Calu3 (cell line): ENCODE measurements at places on chromosomes 5 and 9. TPM values are rescaled to one million over a fixed set of nuclear protein-coding genes. Genes with fewer than 3 reads are reported as not detected.

- DNase-seq, result no peak
These were observed 16.4 kb downstream of the SLCO4C1 start for GRCh38 chr5:102279711-102280110.

DNA sequence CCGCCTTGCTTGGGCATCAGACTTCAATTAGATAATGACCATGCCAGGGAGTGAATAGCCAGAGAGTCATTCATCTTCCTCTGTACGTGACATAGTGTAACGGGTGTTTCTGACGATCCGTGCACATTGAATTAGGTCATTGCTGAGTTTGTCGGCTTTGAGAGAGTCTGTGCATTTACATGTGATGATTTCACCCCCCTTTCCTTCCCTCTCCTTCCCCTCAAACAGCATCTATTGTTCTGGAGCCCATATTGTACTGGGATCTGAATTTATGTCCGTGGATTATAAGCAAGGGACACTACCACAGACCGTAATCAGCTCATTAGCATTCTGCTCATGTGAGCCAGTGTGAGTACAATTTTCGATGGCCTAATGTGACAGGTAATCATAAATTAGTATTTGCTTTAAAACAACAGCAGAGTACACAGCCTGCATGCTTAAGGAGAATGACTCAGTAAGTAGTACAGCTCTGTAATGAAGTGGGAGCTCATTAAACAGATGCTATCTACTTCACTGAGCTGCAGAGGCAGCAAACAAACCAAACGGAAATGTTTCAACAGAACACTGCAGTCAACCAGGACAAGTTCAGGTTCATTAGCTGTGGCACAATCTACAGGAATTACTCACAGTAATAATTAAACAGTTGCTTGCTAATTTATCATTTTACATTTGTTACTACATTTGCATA is 302.1 kb downstream of the CSNK1G3 start:
- no peak for DNase-seq

- DNase-seq, result no peak
These were observed 127.7 kb downstream of the ZDHHC21 start for GRCh38 chr9:14565352-14566016.

DNA sequence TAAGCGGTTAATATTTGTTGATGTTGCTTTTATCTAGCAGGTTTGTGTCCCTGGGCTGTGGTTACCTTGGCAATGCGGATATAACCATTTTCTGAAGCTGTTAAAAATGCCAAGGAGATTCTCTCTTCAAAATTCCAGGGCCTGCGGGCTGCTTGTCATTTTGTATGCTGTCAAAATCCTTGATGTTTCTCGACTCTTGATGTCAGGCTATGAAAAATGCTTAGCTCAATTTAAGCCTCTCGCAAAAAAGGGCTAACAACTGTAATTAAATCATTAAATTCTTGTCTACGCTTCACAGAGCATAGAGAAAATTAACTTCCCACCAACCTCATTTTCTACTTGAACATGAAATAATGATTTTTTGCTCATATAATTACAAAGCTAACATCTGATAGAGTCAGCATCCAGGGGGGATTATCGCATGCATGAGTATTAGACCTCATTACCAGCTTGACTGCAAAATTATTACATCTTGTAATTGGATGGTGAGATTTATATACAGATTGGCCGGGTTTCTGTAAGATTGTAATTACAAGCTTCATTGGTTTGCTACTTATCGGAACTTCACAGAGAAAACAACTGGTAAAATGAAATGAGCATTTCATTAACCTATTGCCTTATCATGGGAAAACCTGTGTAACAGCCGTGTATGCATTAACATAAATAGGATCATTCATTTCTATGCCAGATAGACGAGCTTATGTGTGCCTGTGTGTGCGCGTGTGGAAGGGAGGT is 83.1 kb upstream of the IRX1 start:
- no peak for DNase-seq

- DNase-seq, result peak; percentile 7
These were observed 28.0 kb downstream of the MARCHF3 start for GRCh38 chr5:127002390-127002789.

GRCh38 chr9:14314929-14315874 is 1.3 kb upstream of the NFIB start:
- peak; percentile 92 for DNase-seq

DNA sequence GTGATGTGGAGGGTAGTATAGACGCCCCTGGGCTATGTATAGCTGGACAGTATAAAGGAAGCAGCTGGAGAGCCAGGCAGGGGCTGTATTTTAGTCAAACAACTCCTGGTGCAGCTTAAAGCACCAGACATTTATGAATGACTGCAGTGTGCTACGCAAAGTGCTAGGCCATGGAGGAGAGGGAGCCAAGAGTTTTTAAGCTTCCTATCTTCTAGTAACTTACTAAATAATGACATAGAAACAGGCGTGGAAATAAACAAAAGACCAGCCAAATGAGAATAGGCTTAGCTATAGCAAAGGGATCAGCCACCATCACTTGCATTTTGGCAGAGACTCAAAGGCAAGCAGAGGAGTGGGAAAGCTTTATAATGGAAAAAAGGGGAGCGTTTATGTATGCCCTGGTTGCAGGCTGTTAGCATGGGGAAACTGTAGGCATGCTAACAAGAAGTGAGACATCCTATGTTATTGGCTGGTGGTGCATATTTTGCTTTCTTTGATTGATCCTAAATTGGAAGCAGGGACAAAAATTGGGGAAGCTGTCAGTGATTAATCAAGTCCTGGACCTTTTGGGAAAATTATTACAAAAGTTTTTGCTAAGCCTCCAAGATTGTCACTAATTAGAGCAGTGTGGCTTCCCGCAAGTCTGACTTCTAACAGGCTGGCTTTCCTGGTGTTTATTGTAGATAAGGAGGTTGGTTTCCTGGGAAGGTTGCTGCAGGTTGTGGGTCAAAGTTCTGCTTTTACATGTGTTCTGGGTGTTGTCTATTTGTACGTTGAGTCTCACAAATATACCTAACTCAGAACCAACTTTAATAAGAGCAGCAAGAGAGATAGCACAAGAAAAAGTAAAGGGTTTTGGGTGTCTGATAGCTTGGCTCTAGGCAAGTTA is 46.6 kb downstream of the RAB3C start:
- no peak for DNase-seq

DNA sequence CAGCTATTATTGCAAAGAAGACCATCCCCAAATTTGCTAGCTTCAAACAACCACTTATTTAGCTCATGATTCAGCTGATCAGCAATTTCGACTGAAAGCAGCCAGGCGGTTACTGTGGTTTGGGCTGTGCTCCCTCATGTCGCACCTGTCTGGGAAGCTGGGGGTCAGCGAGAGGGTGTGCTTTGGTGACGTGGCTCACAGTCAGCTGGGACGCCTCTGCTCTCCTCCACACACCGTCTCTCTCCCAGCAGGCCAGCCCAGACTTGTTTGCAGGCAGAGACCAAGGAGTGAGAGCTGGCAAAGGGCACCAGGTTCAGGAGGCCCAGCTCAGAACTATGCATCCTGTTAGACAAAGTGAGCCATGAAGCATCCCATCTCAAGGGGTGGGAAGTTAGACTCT is 140.9 kb downstream of the SYK start:
- DNase-seq, result no peak

DNA sequence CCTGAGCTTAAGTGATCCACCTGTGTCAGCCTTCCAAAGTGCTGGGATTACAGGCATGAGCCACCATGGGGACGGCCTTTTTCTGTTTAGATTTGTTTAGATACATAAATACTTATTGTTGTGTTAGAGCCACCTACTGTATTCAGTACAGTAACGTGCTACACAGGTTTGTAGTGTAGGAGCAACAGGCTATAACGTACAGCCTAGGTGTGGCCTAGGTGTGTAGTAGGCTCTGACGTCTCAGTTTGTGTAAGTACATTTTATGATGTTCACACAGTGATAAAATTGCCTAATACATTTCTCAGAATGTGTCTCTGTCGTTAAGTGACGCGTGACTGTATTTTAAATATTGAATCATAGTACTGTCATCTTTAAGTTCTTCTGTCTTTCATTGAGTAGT is 84.1 kb downstream of the MELK start:
- no peak for DNase-seq

GRCh38 chr5:150077060-150077459 is 9.3 kb downstream of the CSF1R start:
- DNase-seq, result no peak

GRCh38 chr9:114676901-114677300 is 5.1 kb downstream of the TEX48 start:
- no peak for DNase-seq

- DNase-seq, result no peak
These were observed 2.0 kb upstream of the CXXC5 start for GRCh38 chr5:139646111-139646510.

DNA sequence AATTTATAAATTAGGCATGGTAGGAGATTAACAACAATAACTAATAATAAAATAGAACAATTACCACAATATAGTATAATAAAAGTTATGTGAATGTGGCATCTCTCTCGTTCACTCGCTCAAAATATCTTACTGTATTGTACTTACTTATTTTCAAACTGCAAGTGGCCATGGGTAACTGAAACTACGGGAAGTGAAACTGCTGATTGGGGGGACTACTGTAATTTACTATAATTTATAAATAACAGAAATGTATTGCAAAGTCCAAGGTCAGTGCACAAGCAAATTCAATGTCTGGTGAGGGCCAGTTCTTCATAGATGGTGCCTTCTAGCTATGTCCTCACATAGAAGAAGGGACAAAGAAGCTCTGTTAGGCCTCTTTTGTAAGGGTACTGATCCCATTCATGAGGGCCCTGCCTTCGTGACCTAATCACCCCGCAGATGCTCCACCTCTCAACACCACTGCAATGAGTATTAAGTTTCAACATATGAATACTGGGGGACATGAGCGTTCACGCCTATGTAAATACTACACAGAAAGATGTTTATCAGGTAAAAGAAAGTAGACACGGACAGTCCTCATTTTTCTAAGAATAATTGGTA is 39.0 kb downstream of the KCNIP1 start:
- no peak for DNase-seq

- DNase-seq, result no peak
These were observed 528.9 kb upstream of the MEF2C start for GRCh38 chr5:89411891-89412290.

- DNase-seq, result no peak
These were observed 131.5 kb upstream of the GRHPR start for GRCh38 chr9:37290940-37291485.

- DNase-seq, result no peak
These were observed 106.7 kb upstream of the IER5L start for GRCh38 chr9:129284607-129285291.

GRCh38 chr5:137760719-137761516 is 6.8 kb upstream of the HNRNPA0 start:
- peak; percentile 41 for DNase-seq

DNA sequence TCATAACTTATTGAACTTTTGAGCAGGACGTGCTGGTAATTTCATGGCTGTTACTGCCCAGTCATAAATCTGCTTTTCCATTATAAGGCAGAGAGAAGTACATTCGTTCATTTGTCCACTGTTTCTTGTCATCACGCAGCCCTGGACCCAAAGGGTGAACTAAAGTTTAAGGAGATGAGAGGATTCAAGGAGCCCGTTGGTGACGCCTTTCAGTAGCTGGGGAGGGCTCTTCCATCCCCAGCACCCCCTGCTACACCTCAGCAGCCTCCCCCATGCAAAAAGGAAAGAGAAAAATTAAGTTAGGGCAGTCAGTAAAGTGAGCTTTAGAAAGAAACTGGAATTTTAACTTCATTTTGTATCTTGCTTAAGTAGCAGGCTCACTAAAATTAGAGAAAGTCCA is 2.9 kb downstream of the FOXE1 start:
- DNase-seq, result no peak

DNA sequence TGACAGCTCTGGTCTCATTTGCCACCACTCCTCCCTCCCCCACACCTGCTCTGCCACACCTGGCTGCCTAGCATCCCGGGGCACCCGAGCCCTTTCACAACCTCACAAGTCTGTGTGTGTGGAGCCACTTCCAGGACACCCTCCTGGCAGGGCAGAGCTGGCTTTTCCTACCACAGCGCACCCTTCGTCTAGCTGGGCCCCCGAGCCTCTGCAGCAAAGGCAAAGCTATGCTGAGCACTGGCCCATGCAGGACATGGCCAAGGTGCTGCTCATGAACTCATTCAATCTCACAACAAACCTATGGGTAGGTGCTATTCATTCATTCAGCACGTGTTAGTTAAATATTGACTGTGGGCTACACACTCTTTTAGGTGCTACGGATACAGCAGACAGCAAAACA is 43.4 kb downstream of the DUSP1 start:
- no peak for DNase-seq

GRCh38 chr5:59348189-59348588 is 545.3 kb downstream of the PDE4D start:
- peak; percentile 19 for DNase-seq

DNA sequence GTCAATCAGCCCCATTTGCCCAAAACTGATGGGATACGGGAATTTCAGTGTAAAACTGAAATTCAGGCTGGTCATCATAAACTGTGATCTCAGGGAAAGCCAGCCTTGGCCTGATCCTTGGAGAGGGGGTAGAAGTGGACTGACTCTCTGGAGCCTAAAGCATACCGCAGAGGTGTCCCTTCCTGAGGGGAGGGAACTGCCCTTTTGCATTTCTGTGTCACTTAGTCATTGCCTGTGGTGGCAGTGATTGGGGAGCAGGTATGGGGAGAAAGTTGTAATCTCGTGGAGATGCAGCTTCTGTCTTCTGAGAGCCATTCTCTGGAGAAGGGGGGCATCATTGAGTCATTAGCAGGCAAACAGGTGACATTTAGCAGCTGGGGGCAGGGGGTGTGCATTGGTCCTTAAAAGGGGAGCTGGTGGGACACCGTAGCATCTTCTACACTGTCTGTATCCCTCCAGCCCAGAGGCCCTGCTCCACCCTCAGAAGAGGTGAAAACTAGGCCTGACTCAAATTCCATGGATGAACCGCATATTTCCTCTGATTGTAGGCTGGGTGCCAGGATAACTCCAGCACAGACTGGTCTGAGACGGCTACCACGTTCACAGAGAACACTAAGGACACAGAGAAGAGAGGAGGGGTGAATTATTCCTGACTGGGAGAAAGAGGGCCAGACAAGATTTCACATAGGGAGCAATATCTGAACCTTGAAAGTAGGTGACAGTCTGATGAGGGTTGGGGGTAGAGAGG is 143.3 kb downstream of the SEC61B start:
- DNase-seq, result no peak

GRCh38 chr5:95032801-95033200 is 252.1 kb downstream of the MCTP1 start:
- no peak for DNase-seq

- peak; percentile 2 for DNase-seq
These were observed 35.0 kb upstream of the DMRT1 start for GRCh38 chr9:806285-807156.

CDC14B gene
- 26.4 and 29.8 TPM in 2 replicates for total RNA-seq

SLC45A2 gene
- 0.59 TPM in 1 of 2 replicates, not detected in the other for total RNA-seq

PLAC8L1 gene
- total RNA-seq, result 1.4 and 3.8 TPM in 2 replicates

SOWAHA gene
- total RNA-seq, result 0.78 and 0.88 TPM in 2 replicates

CDX1 gene
- total RNA-seq, result not detected in 2 replicates

SIT1 gene
- not detected in 2 replicates for total RNA-seq

AMACR gene
- 9.1 and 10.7 TPM in 2 replicates for total RNA-seq

RGS7BP gene
- not detected in 2 replicates for total RNA-seq

OBP2B gene
- total RNA-seq, result not detected in 2 replicates

RGS3 gene
- total RNA-seq, result 61.8 and 68.3 TPM in 2 replicates

C9orf72 gene
- 8.0 and 9.7 TPM in 2 replicates for total RNA-seq

TRPM6 gene
- not detected in 2 replicates for total RNA-seq

CSF1R gene
- not detected in 2 replicates for total RNA-seq
